ENCODE measurements at places on chromosomes 12 and 14.

DNA sequence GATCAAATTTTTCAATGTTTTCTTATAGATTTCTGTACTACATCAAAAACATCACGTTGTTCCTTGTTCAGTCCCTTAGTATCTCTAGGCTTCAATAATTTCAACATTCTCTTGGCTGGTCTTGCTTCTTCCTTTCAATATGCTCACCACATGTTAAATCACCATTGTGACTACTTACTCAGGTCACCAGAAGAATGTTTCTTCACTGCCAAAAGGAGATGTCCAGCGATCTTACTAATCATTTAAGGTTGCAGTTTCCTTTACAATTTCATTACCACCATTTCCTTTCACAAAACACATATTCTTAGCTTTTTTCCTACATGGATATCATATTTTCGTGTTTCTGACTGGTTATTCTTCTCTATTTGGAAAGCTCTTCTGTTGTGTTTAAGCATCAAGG lies 363.8 kb downstream of the NAV3 start:
- no peak for DNase-seq

GRCh38 chr12:97568336-97569180 lies 106.0 kb downstream of the RMST start:
- no peak for DNase-seq

GRCh38 chr14:103619057-103619456 lies 10.0 kb upstream of the KLC1 start:
- DNase-seq = no peak

DNA sequence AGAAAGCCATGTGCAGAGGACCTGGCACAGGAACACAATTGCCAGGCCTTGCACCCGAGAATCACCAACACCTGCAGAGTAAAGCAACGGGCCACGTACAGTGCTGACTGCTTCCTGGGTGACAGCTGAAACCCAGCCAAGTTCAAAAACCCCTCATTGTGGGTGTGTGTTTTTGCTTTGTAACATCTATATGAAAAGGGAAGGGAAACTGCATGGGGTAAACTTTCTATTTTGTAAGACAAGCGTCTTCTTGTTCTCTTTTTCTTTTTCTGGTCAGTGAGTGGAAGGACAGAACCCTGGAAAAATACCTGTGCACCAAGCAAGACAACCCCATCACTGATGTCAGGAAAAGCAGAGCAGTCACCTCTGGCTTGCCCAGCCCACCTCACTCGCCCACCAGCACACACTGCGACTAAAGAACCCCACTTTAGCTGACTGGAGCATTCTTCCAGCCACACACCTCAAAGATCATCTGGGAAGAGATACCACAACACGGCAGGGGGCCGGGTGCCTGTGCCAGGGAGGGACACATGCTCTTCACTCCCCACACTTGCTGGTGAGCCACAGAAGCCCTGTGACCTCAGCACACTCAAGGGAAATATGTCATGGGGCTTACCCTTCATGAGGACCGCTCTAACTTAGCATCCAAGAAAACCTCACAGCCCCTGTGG lies 172.3 kb downstream of the NDUFA12 start:
- DNase-seq = no peak

- no peak for DNase-seq
Observed at GRCh38 chr14:69317780-69318179, 57.8 kb downstream of the GALNT16 start.

DNA sequence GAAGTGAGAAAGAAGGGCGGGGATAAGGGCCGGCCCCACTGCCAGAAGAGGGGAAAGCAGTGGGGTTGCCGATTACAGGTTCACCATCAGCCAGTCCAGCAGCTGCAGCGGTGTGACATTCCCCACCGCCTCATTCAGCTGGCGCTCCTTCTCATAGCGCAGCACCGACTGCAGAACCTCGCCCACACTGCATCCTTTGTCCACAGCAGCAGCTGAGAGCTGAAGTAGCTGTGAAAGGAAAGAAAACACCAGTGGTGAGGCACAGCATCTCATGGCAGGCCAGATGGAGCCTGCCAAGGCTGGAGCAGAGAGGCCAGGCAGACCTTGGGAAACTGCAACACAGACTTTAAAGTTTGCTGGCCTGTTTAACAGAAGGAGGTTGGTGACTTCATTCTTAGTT lies 33.2 kb downstream of the AKAP3 start:
- no peak for DNase-seq

DNA sequence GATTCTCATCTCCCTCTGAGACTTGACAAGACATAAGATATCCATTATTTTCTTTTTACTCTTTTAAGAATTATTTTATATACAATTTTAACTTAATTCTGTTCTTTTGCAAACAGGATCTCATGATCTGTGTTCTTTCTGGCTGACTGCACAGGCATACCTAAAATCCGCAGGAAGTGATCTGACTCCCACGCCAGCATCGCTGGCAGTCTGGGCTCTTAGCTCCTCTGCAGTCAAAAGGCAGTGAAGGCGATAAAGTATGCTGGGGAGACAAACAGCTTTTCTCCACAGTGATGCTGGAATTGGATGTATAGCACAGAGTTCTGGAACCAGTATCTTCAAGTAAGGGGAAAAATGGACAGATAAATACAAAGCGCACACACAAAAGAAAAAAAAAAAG lies 52.4 kb downstream of the DICER1 start:
- DNase-seq = no peak

GRCh38 chr12:64318605-64319004 lies 72.0 kb downstream of the C12orf56 start:
- DNase-seq = no peak

- DNase-seq = no peak
Observed at GRCh38 chr14:83196236-83196635, 1662.6 kb upstream of the SEL1L start.

GRCh38 chr14:92954933-92955332 lies 32.0 kb downstream of the CHGA start:
- DNase-seq = no peak

GRCh38 chr14:69880893-69881292 lies 1.7 kb downstream of the SMOC1 start:
- no peak for DNase-seq

DNA sequence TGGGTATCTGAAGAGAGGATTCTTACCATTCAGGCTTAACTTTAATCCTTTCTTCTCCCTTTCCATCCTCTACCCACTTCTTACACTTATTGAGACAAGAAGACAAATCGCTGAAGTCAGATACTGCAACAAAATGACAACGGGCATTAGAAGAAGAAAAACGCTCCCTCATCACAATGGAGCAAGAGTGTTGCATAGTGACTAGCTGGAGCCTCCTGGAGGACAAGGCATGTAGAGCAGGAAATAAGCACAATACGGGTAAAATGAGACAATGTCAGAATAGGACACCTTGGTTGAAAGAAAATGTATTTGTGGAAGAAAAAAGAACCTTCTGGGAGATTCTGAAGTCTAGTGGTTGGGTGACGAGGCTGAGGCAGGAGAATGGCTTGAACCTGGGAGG lies 501.0 kb downstream of the RERGL start:
- DNase-seq = no peak

- DNase-seq = no peak
Observed at GRCh38 chr12:78530100-78530765, 334.3 kb upstream of the SYT1 start.

DNA sequence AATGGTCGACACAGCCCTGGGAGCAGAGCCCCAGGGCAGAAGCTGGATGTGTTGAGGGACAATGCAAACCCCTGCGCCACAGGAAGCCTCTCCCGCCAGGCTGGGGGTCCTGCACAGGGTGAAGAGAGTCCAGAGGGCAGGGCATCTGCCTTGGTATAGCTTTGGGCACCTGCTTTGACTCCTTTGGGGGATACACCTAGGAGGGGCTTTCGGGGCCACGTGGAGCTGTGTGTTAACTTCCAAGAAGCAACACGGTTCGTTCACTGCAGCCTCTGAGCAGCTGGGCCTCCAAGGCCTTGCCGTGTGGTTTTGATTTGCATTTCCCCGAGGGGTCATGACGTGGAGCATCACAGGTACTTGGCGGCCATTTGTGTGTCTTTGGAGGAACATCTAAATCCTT lies 5.8 kb upstream of the PUS1 start:
- no peak for DNase-seq

DNA sequence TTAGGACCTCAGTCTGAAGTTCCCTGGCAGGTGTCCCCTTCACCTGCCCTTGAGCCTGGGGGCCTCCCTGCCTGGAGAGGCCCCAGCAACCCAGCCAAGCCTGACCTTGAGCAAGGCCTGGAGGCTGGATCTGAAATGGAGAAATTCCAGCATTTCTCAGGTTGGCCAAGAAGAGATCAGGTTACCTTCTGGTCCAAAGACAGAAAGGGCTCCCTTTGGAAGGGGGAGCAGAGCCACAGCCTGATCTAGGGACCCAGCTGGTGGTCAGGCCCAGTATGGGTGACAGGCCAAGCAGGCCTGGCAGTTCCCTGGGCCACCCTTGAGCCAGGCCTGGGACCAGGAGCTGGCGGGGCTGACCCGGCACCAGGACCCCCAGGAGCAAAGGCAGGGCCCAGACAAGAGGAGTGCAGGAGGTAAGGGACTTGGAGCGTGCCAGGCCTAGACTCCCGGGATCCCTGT lies 82.8 kb downstream of the TNFAIP2 start:
- no peak for DNase-seq

GRCh38 chr12:132754160-132754932 lies 7.3 kb downstream of the ANKLE2 start:
- no peak for DNase-seq

DNA sequence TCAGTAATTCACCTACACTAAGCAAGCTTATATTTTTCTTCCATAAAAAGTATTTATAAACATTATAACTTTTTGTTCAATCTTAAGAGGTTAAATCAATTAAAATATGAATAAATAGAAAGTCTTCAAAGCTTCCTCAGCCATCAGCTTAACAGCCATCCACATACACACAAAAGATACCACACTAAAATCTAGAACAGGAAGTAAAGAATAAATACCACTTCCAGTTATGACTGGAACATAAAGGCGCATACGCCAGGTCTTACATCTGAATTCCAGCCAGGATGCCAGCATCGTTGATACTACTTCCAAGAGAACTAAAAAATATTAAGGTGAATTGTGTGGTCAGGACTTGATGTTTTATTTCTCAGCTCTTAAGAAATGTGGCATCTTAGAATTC lies 17.0 kb downstream of the SIX1 start:
- DNase-seq = no peak

DNA sequence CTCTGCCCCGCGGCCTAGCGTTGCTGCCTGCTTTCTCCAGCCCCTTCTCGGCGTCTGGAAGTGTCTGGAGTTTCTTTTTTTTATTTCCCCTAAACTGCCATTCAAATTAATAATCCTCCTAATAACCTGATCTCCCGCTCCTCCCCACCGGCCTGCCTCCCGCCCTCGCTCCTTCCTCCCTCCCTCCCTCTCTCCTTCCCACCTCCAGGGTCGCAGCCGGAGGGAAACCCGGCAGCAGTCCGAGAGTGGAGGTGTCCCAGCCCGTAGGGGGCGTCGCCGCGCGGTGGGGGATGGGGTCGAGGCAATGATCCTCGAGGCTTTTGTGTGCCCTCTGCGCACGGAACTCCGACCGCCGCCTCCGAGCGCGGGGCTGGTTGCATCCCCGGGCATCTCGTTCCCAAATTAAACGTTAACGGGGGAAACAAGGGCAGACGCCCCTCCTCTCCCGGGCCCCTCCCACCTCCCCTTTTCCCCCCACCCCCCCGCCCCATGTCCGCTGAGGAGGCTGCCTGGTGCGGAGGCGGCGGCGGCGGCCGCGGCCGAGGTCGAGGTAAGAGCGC lies 1.0 kb upstream of the SOCS2 start:
- no peak for DNase-seq

DNA sequence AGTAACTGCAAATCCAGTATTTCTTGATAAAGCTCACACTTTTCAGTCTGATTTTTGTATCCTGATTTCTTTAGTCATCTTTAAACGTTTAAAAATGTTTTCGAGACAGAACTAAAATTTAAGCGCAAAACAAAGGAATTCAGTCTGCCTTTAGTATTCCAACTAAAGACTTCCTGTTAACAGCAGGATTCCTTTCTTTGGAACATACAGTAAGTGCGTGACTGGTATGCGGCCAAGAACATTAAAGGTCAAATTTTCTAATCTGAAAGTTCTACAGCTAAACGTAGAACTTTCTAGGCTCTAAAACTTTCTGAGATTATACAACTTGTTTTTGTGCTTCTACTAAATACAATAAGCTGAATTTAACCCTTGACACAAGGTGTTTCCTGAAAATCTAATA lies 9.9 kb downstream of the SAV1 start:
- DNase-seq = no peak

GRCh38 chr14:95204705-95205104 lies 47.4 kb upstream of the DICER1 start:
- no peak for DNase-seq

- DNase-seq = no peak
Observed at GRCh38 chr14:33163109-33163508, 224.4 kb downstream of the NPAS3 start.

GRCh38 chr12:28527631-28528249 lies 337.5 kb downstream of the CCDC91 start:
- no peak for DNase-seq

- no peak for DNase-seq
Observed at GRCh38 chr14:100428727-100429126, 105.6 kb downstream of the SLC25A47 start.

GRCh38 chr12:11771895-11772502 lies 122.5 kb downstream of the ETV6 start:
- no peak for DNase-seq

GRCh38 chr12:95424271-95424994 lies 49.5 kb upstream of the METAP2 start:
- DNase-seq = no peak

- DNase-seq = peak; percentile 4
Observed at GRCh38 chr12:2583091-2583497, 211.7 kb upstream of the FKBP4 start.

DNA sequence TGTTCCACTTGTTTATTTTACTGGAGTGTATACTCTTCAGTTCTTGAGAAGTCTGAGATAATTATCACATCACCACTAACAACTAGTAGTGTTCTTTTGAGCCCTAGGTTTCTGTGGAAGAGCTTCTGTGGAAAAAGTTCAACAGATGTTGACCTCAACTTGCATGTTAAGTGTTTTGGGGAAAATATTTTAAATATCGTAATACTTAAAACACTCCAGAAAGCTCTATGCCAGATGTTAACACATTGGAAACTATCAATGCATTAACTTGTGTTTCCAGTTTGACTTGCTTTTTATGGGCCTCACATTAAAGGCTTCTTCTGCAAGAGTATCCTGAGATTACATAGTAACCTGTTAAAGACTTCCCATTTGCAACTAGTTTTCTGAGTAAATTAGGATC lies 173.1 kb downstream of the DUSP6 start:
- no peak for DNase-seq

- no peak for DNase-seq
Observed at GRCh38 chr12:117603316-117604113, 242.1 kb upstream of the NOS1 start.

- DNase-seq = no peak
Observed at GRCh38 chr14:75980856-75981255, 939 bp downstream of the TGFB3 start.

DNA sequence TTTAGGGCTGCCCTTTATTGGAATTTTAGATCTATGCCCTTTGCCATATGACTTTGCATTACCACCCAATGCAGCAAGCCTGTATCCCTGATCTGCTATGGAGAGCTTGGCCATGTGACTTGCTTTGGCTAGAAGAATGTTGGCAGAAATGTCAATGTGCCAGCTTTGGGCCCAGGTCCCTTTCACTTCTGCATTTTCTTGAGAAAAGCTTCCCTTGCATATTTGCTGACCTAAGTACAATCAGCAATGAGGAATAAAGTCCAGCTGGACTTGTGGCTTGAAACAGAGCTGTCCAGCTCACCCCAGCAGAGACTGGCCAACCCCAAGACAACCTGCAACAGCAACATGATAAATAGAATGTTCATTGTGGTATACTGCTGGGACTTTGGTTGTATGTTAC lies 135.9 kb downstream of the PAH start:
- DNase-seq = no peak

Measured in activated gamma-delta T cell treated with anti-CD3 and anti-CD28 coated beads, Interleukin-2, amount 50 U/mL, for 16 hours (primary cell).